ENCODE measurements at places on chromosomes 6 and 20. TPM values are rescaled to one million over a fixed set of nuclear protein-coding genes. Genes with fewer than 3 reads are reported as not detected.

MUC22 gene
- total RNA-seq: not detected

GFOD1 gene
- total RNA-seq: 3.3 TPM

HLA-DQA1 gene
- not detected for total RNA-seq

- DNase-seq: peak; percentile 25
Measured at GRCh38 chr20:21272279-21272678, 30.9 kb upstream of the XRN2 start.

GRCh38 chr20:63017076-63017825 lies 10.5 kb upstream of the BHLHE23 start:
- no peak for DNase-seq

All from A172 (cell line).